Myocyte (in vitro differentiated cells): ENCODE measurements at places on chromosomes 3 and 15.

DNA sequence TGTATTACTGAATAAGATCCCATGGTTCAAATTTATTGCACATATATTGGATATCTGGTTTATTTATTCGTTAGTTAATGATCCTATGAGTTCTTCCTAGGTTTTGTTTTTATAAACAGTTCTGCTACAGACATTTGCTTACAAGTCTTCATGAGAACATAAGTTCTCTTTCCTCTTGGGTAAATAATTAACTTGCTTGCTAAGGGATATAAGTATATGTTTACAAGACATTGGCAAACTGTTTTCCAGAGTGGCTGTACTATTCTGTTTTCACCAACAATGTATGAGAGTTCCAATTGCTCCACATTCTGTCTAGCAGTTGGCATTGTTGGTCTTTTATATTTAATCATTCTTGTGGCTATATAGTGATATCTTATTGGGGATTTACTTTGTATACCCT, 341.8 kb upstream of the GBE1 start:
- no peak for DNase-seq

DNA sequence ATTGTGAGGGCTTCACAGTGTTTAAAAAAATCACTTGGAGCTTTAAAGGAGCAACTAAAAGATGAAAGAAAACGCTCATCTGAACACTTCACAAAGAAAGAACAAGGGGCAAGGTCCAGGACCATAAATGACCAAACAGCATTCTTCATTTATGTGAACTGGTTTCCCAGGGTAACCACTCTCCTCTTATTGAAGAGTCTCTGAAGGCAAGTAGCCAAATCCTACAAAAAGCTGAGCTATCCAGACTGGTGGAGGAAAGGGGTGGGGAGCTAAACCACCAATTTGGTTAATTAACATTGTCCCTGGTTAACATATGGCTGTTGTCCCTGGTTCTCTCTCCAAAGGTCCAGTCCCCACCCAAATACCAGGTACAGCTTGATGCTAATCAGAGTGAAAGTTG, 58.1 kb downstream of the OSBPL10 start:
- no peak for DNase-seq

- DNase-seq: peak; percentile 44
Measured at GRCh38 chr15:54789376-54789775, 407.4 kb downstream of the RSL24D1 start.

DNA sequence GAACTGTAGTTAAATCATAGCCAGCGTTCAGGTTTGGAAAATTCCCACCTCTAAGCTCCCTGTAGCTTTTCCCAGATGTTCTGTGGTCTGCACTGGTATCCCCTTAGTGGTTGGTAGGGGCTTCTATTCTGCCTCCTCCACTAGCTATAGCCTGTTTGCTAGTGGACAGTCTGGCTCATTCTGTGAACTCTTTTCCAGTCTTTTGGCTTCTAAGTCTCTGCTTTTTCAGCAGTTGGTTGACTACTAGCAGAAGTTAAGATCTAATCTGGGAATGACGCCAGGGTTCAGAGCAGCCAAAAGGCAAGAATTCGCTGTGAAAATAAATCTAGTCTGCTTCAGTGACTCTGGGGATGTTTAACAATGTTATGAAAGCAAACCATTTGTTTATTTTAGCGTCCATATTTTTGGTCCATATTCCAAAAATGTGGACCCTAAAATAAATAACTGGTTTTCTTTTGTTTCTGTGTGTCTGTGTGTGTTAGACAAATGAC, 73.7 kb upstream of the WDR72 start:
- DNase-seq: no peak

- DNase-seq: no peak
Measured at GRCh38 chr15:66894986-66895780, 170.2 kb upstream of the SMAD3 start.

- peak; percentile 83 for DNase-seq
Measured at GRCh38 chr3:69116897-69117296, 5.5 kb downstream of the LMOD3 start.

DNA sequence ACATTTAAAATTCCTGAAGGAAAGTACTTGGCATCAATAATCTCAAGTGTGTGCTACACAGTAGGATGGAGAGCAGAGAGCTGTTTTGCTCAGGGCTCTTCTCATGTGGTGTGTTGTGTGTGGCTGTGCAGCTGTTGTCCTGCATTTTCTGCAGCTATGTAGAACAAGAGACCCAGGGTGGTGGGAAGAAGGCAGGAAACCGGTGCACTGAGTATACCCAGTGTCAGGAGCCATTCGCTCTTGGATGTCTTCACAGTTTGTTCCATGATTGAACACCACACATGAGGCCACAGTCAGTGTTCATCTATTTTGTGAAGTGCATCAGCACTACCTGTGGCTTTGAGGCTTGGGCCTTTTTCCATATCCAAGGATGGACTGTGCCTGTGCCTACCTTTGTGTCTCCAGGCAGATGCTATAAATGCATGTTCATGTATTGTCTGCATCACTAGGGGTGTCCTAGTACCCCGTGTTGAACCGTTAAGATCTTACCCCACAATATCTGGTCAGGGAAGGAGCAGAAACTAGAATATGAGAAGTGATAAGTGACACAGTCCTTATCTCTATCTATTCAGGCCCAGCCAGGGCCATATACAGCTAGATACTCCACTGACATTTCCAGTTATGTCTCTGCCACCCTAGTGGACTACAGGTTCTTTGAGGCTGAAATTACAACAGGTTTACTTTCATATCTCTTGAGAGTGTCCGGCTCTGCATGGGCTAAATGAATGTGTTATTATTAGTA, 194.3 kb downstream of the NR2F2 start:
- DNase-seq: no peak

- no peak for DNase-seq
Measured at GRCh38 chr3:50714946-50715345, 40.2 kb downstream of the DOCK3 start.

DNA sequence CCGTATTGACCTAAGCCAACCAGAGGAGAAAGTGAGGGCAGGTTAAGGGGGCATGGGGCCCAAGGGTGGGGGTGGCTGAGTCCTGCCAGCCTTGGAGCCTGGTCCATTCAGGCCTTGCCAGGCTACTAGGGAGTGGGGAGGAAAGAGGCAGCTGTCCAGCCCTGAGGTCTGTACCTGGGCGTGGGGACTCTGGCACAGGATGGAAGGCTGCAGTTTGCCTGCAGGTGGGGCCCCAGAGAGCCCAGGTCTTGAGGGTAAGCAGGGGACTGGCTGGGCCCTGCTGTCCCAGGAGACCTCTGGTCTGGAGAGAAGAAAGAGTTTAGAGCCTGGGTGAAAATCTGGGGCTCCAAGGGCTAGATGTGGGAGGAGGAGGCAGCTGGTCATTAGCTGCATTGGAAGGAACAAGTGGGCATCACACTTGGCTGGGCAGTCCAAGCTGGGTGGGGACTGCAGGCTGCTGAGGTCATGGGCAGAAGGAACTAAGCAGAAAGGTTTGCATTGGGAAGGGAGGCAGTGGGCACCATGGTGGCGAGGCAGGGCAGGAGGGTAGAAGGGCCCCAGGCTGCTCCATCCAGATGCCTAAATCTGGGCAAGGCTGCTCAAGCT, 108.4 kb downstream of the OXNAD1 start:
- DNase-seq: no peak

DNA sequence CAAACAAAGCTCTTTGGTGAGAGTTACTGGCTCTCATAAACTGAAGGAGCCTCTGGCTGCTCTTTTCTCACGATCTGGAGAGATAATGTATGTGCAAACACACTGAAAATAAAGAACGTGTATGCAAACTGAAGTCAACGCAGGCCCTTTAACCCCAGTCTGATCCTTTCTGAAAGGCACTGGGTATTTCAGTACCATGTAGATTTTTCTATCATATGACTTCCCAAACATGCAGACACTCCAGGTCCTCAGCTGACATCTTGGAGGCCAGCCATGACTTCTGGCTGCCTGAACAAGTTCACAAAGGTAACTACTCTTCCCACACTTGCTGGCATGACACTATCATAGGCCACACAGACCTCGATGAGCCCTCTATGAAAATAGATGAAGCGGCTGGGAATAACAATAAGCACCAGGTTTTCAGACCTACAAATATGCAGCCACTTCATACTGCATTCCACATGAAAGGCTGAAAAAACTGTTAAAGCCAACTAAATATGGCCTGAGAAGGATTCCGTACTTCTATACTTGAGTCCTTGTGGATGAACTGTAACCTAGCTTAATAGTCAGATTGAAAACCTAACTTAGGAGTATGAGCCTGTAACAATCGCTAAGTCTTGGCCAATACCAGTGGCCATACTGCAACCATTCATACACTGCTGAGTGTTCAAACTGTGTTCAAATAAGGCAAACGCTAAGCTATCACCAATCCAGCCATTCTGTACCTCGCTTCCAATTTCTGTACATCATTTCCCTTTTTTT, 121.3 kb downstream of the THRB start:
- DNase-seq: no peak

DNA sequence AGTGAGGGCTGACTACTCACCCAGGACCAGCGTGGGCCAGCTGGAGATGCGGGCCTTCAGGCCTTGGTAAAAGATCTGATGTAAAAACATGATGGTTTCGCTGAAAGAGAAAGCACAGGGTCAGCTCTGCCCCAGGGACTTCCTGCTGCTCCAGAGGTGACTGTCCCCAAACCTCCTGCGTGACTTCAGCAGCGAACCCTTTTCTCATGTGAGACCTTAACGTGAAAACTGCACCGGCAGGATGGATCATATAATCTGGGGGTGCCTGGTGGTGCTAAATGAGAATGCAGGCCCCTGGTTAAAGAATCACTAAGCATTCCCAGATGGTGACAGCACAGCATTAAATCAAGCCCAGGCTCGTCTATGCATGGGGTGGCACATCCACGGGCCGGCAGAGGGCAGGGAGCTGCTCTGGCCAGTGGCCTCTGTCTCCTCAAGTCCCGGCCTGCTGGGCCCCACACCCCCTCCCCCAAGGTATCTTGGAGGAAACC, 55.4 kb downstream of the RASGRF1 start:
- DNase-seq: peak; percentile 15

- DNase-seq: peak; percentile 62
Measured at GRCh38 chr3:56758539-56758981, 43.2 kb downstream of the ARHGEF3 start.

GRCh38 chr3:110612045-110612444, 459.6 kb upstream of the NECTIN3 start:
- DNase-seq: no peak

- DNase-seq: no peak
Measured at GRCh38 chr3:173225351-173225750, 84.3 kb upstream of the SPATA16 start.

DNA sequence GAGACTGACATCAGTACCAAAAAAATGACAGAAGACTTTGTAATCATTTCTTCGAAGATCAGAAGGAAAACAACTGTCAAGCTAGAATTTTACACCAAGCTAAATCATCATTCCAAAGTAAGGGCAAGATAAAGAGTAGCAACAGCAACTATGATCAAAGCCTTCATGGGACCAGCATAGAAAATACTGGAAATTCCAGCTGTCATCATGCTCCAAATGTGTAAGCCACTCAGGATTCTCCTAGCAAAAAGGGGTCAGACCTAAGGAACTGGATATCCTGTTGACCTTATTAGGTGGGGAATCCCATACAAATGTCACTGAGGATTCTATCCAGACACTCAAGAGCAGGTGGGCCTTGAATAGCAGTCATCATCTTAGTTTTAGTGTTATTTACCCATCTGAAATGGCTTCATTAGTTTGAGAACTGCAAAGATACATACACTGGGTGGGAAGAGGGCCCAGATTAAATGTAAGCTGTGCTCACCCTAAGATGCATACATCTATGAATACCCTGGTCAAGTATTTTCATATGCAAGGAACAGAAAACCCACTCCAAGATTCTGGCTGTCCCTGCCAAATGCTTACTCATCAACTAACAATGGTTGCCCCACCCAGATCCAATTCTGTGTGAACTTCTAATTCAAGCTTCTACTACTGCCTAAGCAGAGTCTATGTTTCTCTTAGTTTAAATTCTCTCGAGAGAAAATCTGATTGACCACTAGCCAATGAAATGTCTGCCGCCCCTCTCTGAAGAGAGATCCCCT, 33.5 kb downstream of the CLDN18 start:
- DNase-seq: peak; percentile 68

DNA sequence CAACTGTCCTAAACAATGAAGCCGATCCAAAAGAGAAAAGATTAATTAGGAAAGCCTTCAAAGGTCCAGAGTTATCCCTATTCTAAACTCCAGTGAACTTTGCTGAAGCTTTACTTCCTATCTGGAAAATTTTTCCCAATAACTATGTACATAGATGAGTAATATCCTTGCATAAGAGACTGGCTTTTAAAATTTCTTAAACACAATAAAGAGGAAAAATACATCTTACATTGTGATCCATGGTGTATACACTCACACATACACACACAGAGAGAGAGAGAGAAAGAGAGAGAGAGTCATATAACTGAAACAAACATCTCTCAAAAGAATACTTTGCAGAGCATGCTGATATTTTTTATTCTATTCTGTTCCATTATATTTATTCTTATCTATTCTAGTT, 20.0 kb downstream of the SPTSSB start:
- no peak for DNase-seq

- DNase-seq: peak; percentile 25
Measured at GRCh38 chr15:34271493-34271892, 46.7 kb downstream of the EMC4 start.

GRCh38 chr3:98262046-98262445, 2.0 kb upstream of the OR5H6 start:
- no peak for DNase-seq

DNA sequence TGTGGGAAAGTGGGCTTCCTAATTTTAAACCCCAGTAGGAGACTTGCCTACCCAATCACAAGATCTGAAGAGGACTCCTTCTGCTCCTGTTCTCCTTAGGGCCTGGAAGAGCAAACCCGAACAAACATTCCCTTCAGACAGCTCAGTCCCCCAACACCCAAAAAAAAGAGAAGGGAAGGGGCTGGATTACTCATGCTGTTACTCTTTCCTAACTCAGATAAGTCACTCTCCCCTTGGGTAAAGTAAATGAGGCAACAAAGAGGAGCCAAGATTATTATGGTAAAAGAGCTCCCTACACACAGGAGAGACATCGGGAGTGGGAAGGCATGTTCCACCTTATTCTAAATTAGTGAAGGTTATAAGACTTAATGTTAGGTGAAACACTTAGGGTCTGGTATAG, 18.1 kb upstream of the LEKR1 start:
- no peak for DNase-seq

DNA sequence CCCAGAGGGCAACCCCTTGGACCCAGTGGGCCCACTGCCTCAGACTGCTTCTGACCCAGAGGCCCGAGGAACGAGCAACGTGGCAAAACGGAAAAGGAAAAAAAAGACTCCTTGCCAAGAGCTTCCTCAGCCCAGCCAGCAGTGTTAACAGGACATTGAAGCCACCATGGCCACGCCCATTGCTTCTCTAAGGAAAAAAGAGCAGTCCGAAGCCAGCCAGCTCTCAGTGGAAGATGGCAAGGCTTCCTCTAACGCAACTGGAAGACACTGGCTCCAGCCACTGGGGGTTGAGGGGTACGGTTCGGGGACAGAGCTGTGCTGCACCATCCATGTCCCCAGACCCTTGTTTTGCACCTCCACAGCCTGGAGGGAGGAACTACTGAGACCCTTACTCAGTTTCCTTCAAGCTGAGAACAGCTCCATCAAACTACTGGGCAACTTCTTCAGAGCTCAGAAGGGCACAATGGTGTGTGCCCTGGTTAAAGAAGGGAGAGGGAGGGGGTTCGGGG, 10.7 kb downstream of the BMF start:
- DNase-seq: no peak

GRCh38 chr3:125010393-125010792, 45.4 kb downstream of the HEG1 start:
- DNase-seq: no peak
